ENCODE measurements at places on chromosomes 7 and 10. TPM values are rescaled to one million over a fixed set of nuclear protein-coding genes. Genes with fewer than 3 reads are reported as not detected.

TRIL gene
- total RNA-seq = 1.4 TPM

ZNF727 gene
- total RNA-seq = 1.0 TPM

CCDC172 gene
- not detected for total RNA-seq

OR13A1 gene
- not detected for total RNA-seq

NOS3 gene
- 9.7 TPM for total RNA-seq

PLEKHA8 gene
- total RNA-seq = 12.4 TPM

OR6V1 gene
- total RNA-seq = not detected

NCF1 gene
- not detected for total RNA-seq

RPP38 gene
- total RNA-seq = 15.4 TPM

All from suprapubic skin (tissue), 4 donors.